ENCODE measurements at places on chromosomes 2 and 18.

DNA sequence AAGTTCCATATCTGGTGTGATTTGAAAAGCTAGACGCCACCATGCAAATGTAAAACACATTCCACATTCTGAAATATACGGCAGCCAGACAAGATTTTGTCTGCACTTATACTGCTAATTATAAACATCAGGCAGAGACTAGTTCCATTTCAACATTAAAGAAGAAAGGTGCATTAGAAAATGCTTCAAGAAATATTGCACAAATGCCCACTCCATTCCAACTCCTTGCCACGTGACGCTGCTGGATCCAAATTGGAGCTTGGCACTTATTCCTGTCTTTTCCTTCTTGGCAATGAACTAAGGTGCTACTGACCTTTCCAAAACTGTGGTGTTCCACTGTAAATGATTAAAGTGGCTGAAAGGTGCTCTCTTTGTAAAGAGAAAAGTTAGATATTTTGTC is 6.3 kb downstream of the COL6A3 start:
- no peak for DNase-seq

GRCh38 chr2:240718896-240719490 is 27.3 kb downstream of the AQP12A start:
- DNase-seq, result no peak

DNA sequence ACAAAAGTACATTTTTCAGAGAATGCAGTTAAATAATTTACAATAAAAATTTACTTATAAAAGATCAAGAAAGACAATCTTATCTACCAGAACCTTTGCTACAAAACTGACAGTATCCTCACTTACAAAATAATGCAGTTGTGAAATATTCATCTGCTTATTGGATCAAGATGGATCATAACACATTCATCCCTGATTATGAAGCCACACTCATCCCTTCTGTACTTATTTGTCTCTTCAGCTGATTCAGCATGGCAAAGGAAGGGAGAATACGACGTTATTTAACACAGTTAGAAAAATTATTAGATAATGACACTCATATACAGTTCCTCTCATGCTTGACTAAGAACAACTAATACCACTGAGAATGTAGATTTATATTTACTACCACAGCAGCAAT is 46.4 kb downstream of the TCF4 start:
- DNase-seq, result no peak

DNA sequence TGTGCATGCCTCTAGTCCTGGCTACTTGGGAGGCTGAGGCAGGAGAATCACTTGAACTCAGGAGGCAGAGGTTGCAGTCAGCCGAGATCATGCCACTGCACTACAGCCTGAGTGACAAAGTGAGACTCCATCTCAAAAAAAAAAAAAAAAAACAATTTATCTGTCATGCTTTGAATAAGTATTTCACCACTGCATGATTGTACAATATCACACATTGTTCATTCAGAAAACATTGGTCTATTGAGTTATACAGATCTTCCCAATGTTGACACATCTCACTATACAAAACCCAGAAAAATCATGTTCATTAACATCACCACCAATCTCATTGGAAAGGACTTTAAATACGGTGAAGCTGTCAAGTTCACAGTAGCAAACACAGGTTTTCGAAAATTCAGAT is 46.8 kb upstream of the PPM1B start:
- DNase-seq, result no peak

DNA sequence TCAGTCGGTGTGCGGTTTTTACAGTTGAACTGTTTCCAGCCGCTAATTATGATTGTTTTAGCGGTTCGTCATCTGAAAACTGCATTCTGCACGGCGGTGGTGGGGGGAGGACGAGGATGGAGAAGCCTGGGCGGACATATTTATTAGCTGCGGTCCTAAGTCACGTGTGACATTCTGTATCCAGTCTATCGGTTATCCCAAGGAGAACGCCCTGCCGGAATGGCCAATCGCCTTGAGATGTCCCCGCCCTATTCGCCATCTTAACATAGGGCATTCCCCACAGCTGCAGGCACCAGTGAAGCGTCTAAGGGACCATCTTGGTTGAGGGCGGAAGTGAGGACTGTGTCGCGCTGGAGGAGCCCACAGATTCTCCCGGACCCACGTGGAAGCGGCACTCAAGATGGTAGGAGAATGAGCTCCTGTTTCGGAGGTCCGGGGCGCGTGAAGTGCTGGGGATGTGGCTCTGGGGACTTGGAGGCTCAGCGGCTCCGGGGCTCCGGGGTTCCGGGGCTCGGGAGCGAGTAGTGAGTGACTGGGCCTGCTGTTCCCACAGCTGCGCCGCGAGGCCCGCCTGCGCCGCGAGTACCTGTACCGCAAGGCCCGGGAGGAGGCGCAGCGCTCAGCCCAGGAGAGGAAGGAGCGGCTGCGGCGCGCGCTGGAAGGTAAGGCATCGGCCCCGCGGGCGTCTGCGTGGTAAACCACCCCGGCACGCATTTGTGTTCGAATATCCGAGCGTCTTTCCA is at the start of gene IMP4:
TSS of gene IMP4 (plus strand) at position 365 of the 743 bp plus-strand sequence. CDS start at position 401, 36 bp downstream.
- peak; percentile 99 for DNase-seq

DNA sequence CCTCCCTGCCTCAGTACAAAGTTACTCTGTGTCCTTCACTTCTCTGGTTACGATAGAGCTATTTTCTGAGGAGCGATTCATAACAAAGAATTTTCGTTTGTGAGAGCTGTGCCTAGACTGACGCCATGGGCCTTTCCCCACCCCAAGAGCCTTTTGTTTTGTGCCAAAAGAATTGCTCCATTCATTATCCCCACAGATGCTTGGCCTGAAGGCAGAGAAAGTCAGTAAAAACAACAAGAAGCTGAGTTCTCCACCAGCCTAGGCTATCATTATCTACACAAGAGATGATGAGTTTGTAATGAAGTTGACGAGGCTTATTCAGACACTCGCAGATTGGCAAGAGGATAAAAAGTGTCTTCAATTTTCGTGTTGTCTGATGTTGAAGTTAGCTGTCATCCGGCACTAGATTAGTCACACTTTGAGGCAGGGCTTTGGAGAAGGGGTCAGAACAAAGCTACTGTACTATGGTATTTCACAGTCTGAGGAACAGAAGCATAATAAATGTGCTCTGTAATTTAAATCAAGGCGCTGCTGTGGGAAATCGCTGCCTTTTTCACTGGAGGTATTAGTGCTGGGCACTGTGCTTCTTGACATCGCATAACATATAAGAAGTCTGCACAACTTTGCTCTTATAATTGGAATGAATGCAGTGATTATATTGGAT is 278.4 kb upstream of the FIGN start:
- no peak for DNase-seq

GRCh38 chr18:56374007-56374655 is 264.3 kb downstream of the TXNL1 start:
- DNase-seq, result no peak

DNA sequence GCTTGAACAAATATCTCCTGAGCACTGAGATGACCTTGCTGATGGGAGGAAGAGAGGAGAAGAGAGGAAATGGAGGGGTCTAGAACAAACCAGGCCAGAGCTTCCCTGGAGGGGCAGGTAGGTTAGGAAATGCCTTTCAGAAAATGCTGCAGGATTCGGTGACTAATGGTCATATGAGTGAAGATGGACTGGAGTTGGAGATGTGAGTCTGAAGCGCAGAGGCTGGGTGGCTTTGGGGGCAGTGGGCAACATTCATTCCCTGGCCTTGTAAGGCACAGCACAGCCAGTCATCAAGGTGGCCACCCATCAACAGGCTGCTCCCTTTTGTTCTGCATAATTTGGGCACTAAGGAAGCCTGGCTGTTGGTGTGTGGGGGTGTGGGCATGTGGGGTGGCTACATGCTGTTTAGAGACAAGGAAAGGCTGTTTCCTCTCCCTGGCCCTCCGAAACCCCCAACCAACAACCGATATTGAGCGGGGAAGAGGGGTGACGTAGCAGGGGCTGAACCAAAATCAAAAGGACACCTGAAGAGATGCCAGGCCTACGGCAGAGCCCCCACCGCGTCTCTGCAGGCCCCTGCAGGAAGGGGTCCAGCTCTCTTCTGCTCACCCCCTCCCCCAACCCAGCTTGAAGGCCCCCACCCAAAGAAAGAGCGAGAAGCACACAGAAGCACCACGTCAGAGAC is 1.5 kb downstream of the SLC30A3 start:
- DNase-seq, result no peak

DNA sequence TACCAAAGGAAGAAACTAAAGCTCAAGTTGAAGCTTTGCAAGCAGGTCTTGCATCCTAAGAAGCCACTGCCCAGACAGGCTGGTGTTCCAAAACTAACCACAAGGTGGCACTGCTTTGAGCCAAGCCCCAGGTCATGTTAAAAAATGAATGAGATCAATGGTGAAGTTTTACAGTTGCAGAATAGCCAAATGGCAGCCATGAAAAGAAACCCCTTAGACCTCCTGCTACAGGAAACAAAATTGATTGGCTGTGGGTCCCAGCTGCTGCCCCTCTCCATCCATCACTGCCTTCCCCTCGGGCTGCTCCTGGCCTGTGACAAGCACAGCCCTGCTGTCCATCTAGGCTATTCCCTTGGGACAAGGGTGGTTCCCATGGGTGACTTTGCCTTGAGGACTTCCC is 20.7 kb upstream of the MREG start:
- peak; percentile 57 for DNase-seq

DNA sequence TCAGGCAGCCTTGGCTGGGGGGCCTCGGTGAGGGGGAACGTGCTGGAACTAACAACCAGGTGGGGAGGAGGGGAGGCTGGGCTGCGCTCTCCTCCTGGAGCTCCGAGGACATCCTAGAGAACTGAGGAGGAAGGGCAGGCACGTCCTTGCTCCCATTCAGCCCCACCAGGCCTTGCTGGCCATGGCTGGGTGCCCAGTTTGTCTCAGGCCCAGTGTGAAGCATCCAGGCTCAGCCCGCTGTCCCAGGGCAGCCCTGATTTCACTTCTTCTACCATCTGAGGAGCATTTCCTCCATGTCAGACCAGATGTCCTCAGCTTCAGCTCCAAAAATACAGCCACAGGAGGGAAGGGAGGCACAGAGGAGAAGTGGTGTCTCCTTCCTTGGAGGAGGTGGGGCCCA is 125.4 kb downstream of the CELF4 start:
- DNase-seq, result no peak

GRCh38 chr2:200222791-200223190 is 83.7 kb upstream of the SPATS2L start:
- DNase-seq, result no peak

GRCh38 chr2:124810132-124810531 is 785.0 kb downstream of the CNTNAP5 start:
- no peak for DNase-seq

DNA sequence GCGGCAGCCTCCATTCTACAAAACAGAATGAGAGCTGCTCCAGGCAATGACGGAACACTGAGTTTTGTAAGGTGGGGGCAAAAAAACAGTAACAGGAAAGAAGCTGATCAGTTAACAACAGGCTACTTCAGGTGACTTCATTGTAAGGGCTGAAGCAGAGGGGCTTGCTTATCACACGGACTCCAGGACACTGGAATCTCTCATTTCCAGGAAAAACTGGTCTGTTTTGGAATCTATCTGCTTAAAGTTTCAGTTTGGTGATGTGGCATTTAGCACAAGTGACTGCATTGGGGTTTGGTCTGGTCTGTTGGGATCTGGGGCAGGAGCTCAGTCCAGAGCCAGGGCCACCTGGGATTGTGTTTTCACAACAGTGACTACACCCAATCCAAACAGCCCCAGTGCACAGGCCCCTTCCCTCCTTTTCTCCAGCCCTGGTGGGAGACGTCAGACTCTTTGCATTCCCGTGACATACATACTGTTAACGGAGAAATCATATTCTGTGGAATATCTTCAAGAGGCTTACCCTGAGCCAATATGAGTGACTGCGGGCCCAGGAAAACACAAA is 14.1 kb downstream of the AMER3 start:
- no peak for DNase-seq

GRCh38 chr18:51879329-51879728 is 460.7 kb upstream of the DCC start:
- no peak for DNase-seq

DNA sequence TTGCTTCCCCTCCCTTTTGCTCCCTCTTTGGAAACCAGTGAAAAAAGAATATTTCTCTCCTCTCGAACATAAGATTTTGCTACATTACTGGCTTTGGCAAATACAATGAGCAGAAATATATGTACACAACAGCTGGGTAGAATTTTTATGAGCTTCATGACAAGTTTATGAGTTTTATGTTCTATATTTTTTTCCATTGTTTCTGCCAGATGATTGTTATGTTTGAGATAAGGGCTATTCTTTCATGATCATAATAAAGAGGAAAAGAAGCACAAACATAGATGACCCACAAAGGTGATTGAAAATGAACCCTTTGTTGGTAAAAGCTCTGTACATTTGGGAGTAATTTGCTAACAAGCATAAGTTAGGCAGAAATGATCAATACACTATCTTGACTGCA is 14.8 kb upstream of the TFPI start:
- no peak for DNase-seq

DNA sequence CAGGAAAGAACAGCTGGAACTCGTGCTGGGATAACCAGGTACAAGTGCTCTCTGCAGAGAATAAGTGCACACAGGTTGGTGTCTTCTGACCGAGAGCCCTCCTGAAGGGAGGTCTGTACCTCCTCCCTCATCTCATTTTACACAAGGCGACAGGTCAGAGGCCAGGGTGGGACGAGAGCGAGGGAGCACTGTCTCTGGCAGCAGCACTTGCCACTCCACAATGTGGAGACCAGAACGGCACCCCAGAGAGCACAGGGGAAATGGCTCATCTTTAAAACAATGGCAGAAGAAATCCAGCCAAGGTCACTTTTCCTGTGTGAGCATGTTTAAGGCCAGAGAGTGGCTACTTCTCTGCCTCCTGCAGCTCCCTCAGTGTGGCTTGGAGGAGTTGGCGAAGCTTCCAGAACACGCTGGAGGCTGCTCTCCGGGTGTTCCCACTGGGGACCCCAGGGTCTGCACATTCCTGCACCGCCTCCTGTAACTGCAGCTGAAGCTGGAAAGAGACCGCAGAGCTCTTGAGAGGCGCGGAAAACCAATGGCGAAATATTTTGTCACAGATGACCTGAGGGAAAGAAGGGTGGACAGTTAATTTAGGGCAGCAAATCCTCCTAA is 20.8 kb downstream of the DIPK1C start:
- DNase-seq, result no peak

All from uterus (tissue), 4 donors.